ENCODE measurements at places on chromosomes 13 and 19. TPM values are rescaled to one million over a fixed set of nuclear protein-coding genes. Genes with fewer than 3 reads are reported as not detected.

GRCh38 chr19:12975221-12975741 is 5.9 kb downstream of the DAND5 start:
- DNase-seq: no peak

- DNase-seq: no peak
These were observed 5.9 kb downstream of the B3GNT8 start for GRCh38 chr19:41421314-41421713.

Gene DKKL1
- not detected for total RNA-seq

Gene VSTM1
- total RNA-seq: not detected

- DNase-seq: no peak
These were observed 182.9 kb downstream of the SLITRK6 start for GRCh38 chr13:85616275-85616674.

- DNase-seq: no peak
These were observed 108.6 kb downstream of the HSPH1 start for GRCh38 chr13:31053091-31053490.

DNA sequence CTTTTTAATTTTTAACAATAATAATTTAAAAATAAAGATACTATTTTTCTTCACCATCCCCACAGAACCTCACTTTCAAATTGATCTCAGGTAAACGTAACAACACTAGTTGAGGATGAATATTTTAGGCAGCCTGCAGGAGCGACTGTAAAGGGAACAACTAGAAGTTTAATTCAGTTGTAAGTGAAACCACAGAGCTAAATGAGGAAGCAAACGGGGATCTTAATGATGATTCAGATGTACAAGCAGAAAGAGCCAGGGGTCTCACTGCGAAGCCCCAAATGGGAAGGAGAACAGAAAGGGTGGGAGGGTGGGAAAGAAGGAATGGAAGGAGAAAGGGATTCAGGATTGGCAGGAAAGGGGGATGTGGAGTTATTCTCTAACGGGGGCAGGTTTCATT is 54.6 kb upstream of the RAP2A start:
- DNase-seq: no peak

Gene FFAR1
- total RNA-seq: 0.09 TPM

DNA sequence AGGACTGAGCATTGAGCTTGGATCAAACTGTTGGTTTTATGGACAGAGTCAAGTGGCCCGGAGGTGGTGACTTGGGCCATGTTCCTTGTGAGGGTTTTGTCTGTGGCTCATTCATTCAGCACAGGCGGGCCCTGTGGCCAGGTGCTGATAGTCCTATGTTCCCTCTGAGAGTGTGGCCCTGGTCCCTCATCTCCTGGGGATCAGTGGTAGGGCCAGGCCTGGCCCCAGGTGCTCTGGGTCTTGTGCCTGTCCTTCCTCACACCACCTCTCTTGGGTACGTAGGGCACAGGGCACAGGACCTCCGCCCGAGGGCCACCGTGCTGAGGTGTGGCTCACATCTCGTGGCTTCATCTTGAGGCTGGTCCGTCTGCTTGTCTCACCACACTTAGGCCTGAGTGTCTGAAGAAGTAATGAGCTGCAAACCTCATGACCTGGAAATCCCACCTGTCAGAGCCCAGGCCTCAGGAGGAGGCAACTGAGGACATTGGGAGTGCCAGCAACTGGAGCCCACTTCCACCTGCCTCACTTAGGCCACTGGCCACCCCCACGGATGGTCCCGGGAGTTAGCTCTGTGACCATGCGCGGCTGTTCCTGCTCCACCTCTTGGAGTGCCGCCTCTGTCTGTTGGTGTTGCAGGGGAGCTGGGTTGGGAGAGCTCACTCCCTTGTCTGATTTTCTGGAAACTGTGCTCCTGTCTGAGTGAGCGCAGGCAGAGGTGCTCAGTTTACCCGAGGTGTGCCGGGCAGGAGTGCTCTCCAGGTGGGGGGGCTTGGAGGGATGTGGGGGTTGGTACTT is 53.4 kb downstream of the KDM4B start:
- no peak for DNase-seq

DNA sequence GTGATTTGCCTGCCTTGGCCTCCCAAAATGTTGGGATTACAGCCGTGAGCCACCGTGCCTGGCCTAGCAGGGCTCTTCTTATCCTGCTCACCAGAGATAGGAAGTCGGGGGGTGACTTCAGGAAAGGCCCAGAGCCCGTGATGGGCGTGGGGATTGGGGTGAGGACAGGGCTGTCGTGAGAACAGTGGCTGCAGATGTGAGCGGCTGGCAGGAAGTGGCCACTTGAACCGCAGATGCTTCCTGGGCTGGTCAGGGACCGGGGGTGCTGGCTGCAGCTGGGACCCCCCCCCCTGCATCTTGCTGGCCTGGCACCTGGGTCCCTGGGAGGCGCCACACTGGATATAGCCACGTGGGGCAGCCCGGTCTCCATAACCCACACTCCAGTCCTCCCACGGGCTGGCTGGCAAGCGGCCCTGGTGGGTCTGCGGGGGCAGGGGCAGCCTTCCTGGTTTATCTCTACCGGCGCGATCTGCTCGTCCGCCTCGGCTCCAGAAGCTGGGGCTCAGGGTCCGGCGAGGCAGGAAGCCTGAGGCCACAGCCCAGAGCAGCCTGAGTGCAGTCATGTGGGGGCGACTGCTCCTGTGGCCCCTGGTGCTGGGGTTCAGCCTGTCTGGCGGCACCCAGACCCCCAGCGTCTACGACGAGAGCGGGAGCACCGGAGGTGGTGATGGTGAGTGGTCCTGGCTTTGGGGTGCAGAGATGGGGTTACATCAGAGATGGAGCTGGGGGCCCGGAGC is at the start of gene F2RL3:
TSS of gene F2RL3 (plus strand) at position 371 of the 737 bp plus-strand sequence. CDS start at position 562, 191 bp downstream.
- DNase-seq: no peak

DNA sequence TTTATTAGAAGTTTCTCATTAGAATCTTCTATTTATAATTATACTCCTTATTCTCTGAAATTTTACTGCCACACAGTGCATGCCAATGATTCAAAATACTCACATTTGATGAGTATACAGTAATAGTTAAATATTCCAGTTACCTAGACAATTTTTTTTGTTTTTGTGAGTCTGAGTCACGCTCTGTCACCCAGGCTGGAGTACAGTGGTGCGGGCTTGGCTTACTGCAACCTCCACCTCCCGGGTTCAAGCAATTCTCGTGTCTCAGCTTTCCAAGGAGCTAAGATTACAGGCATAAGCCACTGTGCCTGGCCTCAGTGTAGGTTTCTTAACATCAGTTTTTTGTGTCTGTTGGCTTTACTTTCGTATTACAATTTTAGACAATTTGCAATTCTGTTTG is 87.1 kb downstream of the ZNF486 start:
- no peak for DNase-seq

Gene LRRC63
- 0.71 TPM for total RNA-seq

- peak; percentile 99 for DNase-seq
These were observed at the start of gene ZNF837 for GRCh38 chr19:58380662-58381459. Gene ZNF837 (minus strand): TSS chr19:58381030. CDS start chr19:58369332, 11,698 bp downstream.

- DNase-seq: no peak
These were observed 16.5 kb downstream of the RXFP2 start for GRCh38 chr13:31755803-31756212.

DNA sequence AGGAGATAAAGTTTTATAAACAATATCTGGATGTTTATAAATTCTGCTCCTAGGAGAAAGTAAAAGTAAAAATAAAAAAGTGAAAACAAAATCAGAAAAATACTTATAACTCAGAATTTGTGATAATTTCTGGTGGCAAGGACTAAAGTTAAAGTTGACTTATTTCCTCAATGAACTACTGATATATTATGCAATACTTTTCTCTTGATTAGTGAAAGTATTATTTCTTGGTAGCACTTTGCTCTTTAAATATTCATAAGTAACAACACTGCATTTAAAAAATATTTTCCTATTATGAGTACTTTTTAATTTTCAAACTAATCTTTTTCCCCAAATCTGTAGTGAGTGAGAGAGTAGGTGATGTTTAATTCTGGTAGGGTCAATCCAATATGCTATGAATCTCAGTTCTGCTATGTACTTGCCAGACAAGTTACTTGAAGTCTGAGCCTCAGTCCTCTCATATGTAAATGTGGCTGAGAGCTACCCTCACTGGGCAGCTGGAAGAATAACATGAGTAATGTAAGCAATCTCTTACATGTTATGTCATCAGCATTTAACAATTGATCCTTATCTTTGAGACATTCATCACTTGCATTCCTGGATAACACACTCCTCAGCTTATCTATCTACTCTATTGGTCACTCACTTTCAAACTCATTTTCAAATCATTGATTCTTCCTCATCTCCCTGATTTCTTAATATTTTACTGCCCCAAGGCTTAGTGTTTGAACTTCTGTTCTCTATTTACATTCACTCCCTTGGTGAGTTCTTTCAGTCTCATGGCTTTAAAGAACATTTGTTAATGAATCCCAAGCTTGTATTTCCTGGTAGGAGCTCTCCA is 239.0 kb downstream of the RGCC start:
- no peak for DNase-seq

- DNase-seq: no peak
These were observed 70.6 kb upstream of the KLF12 start for GRCh38 chr13:74204602-74205312.

Gene CYP4F12
- total RNA-seq: not detected

GRCh38 chr13:33537676-33538075 is 252.1 kb upstream of the STARD13 start:
- no peak for DNase-seq

Gene ANGPTL8
- total RNA-seq: not detected

Gene PRTN3
- not detected for total RNA-seq

GRCh38 chr13:38415233-38415632 is 65.6 kb downstream of the UFM1 start:
- DNase-seq: no peak

Gene SIX5
- 5.7 TPM for total RNA-seq

- DNase-seq: no peak
These were observed 57.5 kb downstream of the URI1 start for GRCh38 chr19:29999490-29999889.

- DNase-seq: no peak
These were observed 41.7 kb downstream of the PCDH17 start for GRCh38 chr13:57673197-57673596.

- DNase-seq: no peak
These were observed 69.2 kb upstream of the KCTD15 start for GRCh38 chr19:33727331-33727998.

Gene CEACAM16
- total RNA-seq: not detected

DNA sequence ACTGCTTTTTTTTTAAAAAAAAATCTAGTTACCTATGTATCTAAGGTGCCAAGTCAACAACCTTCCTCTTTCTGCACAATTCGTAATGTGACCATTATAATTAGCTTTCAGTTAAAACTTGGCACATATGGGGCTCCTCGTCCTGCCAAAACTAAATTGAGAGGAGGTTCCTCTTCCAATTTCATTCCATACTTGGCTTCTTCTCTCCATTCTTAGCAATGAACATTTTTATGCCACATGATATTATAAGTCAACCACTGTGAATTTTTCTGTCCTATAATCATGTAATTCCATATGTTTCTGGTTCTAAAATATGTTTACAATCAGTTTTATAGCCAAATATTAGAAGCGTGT is 177.0 kb downstream of the DCLK1 start:
- no peak for DNase-seq

Gene VSTM2B
- not detected for total RNA-seq

DNA sequence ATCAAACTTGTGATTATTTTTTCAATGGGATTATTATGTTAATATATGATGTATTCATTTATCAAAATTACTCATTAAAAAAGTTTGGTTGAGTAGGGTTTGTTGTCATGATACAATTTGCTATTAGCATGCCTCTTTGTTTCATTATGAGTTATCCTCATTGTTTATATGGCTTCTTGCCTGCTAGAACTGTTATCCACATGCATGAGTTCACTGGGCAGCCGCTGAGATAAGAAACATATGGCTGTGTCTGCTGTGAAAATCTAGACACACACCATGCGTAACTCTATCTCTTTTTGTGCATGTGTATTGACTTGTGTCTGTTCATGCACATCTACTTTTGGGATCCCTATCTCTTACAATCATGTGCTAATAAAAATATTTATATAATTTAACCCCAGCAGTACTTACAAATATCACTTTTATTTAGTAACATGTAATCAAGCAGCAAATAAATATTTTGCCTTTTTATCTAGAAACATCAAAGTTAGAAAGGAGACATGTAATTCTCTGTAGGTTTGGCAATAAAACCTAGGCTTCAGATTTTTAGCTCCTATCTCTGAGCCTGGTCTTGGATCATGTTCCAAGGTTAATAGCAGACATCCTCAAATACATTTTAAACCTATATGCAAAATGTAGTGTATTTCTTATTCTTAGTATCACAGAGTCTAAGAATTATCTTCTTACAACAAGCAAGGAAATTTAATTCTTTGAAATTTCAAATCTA is 11.2 kb upstream of the KLF12 start:
- no peak for DNase-seq

- DNase-seq: peak; percentile 53
These were observed 9.5 kb downstream of the ADAMTSL5 start for GRCh38 chr19:1503089-1503924.

- DNase-seq: no peak
These were observed 18.1 kb upstream of the MIER2 start for GRCh38 chr19:362683-363082.
